Hematopoietic multipotent progenitor cell treated with erythropoietin and hydrocortisone succinate and interleukin-3 and kit ligand, for 6 days (in vitro differentiated cells): ENCODE measurements at places on chromosomes 16 and 17.

DNA sequence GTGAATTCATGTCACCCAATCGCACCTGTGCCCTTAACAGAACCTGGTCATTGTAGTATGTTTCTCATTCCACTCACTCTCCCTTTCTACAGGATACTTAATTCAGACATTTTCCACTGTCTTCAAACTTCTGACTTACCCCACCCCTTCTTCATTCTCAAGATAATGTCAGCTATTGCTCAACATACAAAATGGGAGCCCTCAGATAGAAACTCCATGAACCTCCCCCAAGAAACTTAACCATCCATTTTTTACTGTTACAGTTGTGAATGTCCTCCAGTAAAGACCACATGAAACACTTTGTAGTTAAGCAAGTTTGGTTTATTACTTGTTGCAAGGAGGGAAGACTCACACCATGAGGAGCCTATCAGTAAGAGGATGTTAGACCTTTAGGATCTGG, 22.1 kb upstream of the ARHGAP17 start:
- DNase-seq: no peak

DNA sequence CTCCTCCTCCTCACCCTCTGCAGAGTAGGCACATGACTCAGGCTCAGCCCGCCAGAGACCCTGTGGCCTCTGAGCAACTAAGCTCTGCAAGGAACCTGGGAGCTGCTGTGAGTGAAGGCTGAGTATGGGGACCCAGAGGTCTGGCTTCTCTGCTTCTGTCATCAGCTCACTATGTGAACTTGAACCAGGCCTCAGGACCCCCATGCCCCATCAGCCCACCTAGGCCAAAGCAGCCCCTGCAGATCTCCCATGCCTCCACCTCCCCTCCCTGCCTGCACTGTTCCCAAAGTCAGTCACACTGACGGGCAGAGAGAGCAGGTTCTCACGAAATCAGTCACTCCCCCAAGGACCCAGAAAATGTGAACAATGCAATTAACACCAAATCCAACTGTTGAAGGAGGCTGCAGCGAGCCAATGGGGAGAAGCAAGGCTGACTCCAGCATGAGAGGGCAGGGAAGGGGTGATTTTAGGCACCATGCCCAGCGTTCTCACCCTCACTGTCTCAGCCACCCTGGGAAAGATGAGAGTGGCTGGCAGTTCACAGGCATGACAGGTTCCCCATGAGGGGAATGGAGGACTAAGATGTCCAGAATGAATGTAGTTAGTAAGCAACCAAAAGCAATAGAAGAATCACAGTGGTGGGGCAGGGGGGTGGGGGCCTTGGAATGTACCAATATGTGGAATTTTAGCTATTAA, 60.6 kb downstream of the BEAN1 start:
- no peak for DNase-seq

GRCh38 chr16:89779909-89780305, 36.5 kb downstream of the FANCA start:
- DNase-seq: no peak

DNA sequence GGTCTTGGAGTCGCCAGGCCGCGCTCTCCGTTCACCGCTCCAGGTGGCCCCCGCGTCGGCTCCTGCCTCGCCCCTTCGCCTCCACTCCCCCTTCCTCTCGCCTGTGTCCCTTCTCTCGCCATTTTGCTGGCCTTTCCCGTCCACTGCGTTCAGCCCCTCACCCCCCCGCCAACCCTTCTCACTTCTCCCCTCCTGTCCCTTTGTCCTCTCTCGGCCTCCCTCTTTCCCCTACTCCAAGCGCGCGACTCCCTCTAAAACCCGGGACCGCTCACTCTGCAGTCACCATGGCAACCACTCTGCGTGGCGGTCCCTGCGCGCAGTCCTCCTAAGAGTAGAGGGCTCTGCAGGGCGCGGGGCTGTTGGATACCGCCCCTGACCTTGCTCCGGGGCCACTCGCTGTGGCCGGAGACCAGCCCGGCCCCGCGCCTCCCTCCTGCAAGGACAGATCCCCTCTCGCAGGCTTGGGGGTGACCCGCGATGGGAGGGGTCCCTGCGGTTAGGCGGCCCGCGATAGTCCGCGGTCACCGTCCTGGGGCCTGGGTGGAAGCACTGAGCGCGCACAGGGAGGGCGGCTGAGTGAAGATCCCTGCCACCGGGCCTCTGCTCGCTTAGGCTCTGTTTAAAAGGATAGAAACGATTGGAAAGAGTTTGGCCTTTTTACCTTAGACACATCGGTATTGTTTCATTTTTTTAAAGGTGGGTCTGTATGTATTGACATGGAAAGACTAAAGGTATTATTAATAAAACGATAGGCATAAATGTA, 454 bp downstream of the CCDC40 start:
- peak; percentile 46 for DNase-seq

GRCh38 chr17:6070430-6070912, 292 bp downstream of the WSCD1 start:
- DNase-seq: no peak

- DNase-seq: no peak
Measured at GRCh38 chr16:81614171-81614570, 164.9 kb upstream of the PLCG2 start.

- DNase-seq: no peak
Measured at GRCh38 chr17:67549820-67550219, 167.9 kb upstream of the NOL11 start.
